ENCODE measurements at places on chromosomes 5 and 9.

- no peak for DNase-seq
These were observed 38.9 kb upstream of the TNFSF8 start for GRCh38 chr9:114969269-114969668.

DNA sequence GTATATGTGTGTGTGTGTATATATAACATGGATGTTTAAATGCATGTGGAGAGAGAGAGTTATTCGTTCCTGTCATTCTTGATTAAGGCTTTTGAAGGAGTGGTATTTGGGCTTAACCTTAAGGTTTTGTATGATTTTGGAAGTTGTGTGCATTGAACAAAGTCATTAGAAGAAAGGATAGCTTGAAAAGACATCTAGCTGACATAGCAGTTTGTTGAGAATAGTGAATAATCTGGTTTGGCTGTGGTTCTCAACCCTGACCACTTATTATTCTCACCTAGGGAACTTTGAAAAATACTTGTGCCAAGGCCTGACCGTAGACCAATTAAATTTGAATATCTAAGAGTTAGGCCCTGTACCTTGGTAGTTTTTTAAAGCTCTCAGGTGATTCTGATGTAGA, 141.1 kb upstream of the SH3GL2 start:
- DNase-seq = no peak

DNA sequence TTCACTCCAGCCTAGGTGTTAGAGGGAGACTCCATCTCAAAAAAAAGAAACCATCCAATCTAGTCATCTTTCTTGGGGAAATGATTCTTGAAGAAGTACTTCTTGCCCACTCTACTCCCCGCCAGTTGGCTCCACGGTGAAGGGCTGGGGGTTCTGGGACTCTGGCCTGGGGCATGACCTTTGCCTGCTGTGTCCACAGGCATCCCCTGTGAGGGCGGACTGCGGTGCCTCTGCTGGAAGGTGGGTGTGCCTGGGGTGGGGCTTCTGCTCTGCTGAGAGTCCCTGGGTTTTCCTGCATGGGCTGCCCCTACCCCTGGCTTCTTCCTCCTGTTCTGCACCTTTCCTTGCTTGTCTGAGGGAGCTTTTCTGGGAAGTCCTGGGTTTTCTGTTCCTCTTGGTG, 3.5 kb downstream of the TBC1D13 start:
- DNase-seq = no peak

GRCh38 chr5:72662305-72662704, 154.2 kb upstream of the TNPO1 start:
- no peak for DNase-seq

DNA sequence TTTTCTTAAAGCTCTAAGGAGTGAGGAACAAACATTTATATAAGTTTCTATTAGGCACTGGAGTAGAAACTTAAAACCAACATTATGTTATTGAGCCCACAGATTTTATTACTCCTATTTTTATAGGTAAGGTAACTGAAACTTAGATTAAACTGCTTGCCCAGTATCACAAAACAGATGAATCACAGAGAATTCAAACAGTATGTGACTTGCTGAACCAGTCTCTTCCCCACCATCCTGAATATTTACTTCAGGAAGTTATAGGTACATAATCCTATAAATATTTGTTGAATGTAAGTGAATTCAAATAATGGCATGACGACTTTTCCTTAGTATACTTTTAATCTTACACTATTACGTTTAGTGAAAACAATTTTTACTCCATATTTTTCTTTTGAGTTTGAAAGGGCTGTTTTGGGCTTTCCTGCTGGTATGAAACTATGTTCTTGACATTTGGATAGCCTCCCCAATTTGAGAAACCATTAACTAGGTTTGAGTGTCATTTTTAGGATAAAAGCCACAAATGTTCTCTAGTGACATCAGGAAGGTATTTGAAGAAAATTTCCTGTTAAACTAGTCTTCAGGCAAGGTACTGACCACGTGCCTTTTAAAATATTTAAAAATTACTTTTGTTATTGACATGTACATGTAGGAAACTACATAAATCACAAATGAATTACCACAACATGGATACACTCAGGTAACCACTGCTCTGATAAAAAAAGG, 39.3 kb downstream of the PRRC1 start:
- DNase-seq = no peak

DNA sequence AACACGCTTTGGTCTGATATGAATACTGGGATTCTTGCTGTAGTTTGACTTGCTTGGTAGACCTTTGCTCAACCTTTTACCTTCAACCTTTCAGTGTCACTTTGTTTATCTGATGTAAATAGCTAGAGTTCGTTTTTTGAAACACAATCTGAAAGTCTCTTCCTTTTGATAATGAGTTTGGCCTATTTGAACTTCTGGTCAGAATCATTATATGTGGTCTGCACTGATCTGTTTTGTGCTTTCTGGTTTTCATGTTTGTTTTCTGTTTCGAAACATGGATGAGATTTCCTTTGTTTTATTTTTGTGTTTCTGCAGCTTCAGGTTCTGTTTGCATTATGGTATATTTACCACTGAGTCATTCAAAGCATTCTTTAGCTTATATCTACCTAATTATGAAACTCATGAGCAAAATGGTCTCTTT, 217.5 kb downstream of the GABBR2 start:
- no peak for DNase-seq

All from NT2/D1 (cell line).